B cell (primary cell): ENCODE measurements at places on chromosomes 12 and 14.

DNA sequence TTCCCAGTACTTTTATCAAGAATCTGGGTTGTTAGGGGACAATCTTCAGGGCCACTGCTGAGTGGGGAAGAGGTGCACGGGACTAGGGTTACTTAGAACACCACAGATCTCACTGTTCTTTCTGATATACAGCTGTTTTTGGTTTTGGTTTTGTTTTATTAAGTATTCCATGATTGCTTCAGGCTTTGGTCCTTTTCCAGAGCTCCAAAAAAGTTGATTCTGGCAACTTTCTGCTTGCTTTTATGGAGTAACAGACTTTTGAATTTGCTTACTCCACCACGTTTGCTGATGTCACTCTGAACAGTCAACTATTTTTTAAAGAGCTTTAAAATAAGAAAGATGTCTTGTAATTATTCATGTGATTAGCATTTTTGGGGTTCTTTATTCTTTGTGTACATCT lies 368.1 kb upstream of the FOXG1 start:
- no peak for DNase-seq

GRCh38 chr12:51533799-51534198 lies 57.2 kb upstream of the SCN8A start:
- DNase-seq: no peak

- peak; percentile 46 for DNase-seq
These were observed 11.5 kb downstream of the ALG10 start for GRCh38 chr12:34033628-34034296.

- DNase-seq: peak; percentile 29
These were observed 630 bp downstream of the ALDH1L2 start for GRCh38 chr12:105083551-105084105.

DNA sequence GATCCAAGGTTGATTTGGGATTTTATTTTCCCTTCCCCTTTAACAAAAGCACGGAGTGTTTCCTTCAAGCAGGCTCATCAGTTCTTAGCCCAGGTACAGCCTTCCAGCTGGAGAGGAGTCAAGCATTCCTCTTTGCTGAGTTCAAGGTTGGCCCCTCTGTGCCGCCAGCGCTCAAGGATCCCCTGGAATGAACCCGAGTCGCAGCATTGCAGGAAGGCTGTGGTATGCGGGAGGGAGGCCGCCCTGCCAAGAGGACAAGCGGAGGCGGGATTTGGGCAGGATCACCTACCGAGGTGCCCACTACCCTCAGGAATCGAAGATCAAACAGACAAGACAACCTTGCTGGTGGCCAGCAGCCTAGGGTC lies 53.9 kb upstream of the NCOR2 start:
- no peak for DNase-seq

- no peak for DNase-seq
These were observed 43.1 kb downstream of the HMGA2 start for GRCh38 chr12:65867394-65867793.

GRCh38 chr12:113237748-113238147 lies 16.5 kb downstream of the TPCN1 start:
- DNase-seq: no peak

GRCh38 chr12:89469361-89469760 lies 55.2 kb downstream of the GALNT4 start:
- no peak for DNase-seq

DNA sequence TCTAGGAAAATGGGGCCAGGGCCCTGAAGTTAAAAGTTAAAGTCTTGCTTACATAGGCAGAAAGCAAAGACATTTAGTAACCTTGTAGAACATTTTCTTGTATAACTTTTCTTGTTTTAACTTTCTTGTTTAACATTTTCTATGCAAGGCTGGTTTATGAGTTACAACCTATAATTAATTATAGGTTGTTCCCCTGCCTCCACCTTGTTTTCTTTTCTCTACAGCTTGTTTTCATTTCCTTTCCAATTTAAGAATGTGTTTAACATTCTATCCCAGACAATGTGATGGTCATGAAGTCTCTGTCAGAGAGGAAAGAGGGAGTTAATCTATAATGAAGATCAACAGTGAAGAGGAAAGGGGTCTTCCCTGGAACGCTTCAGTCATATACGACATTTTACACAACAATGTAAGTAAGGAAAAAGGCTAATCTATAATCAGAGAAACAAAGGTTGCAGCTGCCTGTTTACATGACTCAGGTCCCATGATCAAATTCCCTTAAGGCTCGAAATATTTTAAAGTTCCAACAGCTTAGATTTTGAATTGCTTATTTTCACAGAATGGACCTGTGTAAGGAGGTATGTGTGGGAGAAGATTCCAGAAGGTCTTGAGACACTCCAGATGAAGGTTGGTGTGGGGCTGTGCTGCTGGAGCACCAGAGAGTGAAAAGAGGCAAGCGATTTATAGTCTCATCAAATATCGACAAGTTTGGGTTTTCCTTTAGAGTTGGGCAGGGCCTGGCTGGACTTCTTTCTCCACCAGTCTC lies 34.2 kb upstream of the TCL1B start:
- no peak for DNase-seq

GRCh38 chr12:50825372-50825838 lies 17.3 kb upstream of the TMPRSS12 start:
- DNase-seq: peak; percentile 76
